ENCODE measurements at places on chromosomes 3 and 15.

- DNase-seq: no peak
Observed at GRCh38 chr3:132629928-132630327, 29.7 kb downstream of the ACAD11 start.

- DNase-seq: no peak
Observed at GRCh38 chr3:158671821-158672214, 630 bp downstream of the LXN start.

DNA sequence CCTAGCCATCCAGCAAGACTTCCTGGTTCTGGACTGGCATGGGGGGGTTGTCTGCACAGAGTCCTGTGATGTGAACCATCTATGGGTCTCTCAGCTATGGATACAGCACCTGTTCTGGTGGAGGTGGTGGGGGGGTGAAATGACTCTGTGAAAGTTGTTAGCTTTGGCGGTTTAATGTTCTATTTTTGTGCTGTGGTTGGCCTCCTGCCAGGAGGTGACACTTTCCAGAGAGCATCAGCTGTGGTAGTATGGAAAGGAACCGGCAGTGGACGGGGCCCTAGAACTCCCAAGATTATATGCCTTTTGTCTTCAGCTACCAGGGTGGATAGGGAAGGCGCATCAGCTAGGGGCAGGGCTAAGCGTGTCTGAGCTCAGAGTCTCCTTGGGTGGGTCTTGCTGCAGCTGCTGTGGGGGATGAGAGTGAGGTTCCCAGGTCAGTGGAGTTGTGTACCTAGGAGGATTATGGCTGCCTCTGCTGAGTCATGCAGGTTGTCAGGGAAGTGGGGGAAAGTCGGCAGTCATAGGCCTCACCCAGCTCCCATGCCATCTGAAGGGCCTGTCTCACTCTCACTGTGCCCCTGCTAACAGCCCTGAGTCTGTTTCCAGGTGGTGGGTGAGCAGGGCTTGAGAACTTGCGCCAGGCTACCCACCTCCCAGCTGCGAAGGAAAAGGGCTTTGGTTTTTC is 7.1 kb upstream of the LARS2 start:
- DNase-seq: no peak

DNA sequence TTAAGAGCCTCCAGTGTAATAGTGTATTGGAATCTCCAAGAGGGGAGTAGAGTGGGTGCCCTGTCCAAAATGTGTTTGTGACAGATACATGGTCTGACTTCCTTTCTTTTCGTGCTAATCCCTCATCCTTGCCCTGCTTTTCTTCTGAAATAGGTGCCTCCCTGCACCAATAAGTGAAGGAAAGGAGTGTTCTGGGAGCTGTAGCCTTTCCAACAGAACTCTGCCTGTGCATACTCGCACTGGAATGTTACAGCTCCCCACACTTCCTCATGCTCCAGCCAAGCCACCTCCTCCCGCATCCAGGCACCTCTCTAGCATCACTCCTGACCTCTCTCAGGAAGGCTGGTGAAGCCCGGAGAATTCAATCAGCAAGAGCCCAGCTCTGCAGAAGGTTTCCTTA is 478.0 kb downstream of the GABRG3 start:
- DNase-seq: no peak

DNA sequence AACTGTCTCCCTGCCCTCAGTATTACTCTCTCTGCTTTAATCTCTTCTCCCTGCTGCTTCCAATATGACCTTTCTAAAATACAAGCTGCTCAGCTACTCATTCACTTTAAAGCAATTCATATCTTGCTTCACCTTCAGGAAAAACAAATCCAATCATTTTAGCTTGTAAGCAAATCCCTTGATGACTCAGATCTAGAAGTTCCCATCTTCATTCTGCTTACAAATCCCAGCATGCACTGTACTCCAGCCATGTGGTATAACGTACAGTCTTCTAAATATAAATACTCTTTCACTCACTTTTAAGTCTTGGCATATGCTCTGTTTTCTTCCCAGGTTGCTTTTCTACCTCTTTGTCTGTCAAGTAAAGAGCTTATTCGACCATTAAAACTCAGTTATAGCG is 1009.1 kb upstream of the SEMA6D start:
- DNase-seq: no peak
